GF-D8 (cell line): ENCODE measurements at places on chromosomes 5 and 9.

DNA sequence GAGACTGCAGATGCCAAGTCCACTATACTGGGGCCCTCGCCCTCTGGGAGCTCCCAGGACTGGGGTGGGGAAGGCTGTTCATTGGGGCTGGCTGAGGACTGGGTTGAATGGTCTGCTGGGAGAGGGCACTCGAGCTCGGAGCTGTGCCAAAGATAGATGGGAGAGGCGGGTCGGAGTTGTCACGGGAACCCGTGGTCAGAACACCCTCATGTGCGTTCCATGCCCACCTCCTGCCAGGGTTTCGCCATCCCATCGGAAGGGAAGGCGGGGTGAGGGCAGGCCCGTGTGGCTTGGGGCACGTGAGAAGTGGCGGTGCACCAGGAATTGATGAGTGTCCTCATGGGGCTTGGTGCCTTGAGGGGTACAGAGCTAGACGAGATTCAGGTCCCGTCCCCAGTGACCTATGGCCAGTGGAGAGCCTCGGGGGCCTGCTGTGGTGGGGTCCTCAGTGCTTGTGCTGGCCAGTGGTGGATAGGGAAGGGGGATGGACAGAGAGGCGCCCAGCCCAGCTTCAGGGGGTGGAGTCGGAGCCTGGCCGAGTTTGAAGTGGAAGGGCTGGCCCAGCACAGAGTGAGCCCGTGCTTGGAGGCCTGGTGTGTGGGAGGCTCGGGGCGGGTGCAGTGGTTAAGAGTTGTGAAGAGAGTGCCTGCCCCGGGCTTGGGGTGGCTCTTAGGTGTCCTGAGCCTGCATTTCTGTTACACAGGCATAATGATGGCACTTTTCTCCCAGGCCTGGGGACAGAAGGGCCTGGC, 4.3 kb downstream of the CACFD1 start:
- DNase-seq: no peak

DNA sequence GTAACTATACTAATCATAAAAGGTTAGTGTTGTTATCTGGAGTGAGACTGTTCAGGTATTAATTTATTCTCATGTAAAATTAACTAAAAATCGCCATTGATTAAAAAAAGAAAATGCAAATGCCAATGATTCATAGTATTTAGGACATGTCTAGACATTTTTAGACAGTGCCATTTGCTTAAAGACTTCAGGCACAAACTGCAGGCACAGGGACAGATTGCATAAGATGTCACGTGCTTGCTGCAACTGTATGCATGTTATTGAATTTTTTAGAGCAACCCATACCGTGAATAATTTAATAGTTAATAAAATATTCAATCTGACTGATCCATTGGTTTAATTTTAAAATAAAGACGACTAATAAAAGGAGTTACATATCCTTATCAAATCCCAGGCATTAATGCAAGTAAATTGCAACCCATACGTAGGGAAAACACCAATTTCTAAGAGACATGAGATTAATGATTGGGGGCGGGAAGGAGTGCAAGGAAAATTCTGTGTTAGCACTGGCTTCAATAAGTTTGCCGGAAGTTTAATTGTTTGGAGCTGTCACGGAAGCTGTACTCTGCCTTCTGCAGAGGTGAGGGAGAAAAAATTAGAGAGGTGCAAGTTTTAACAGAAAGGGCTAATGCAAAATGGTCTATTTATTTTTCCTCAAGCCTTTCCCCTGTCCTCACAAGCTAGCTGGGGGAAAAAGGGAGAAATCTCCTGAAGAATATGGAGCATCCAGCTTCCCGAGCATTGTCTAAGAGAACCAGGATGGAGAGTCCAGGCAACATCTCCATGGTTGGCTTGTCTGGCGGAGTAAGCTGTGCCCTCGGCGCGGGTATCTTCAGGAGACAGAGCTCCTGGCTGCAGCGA, 2.9 kb downstream of the EDIL3 start:
- DNase-seq: no peak

DNA sequence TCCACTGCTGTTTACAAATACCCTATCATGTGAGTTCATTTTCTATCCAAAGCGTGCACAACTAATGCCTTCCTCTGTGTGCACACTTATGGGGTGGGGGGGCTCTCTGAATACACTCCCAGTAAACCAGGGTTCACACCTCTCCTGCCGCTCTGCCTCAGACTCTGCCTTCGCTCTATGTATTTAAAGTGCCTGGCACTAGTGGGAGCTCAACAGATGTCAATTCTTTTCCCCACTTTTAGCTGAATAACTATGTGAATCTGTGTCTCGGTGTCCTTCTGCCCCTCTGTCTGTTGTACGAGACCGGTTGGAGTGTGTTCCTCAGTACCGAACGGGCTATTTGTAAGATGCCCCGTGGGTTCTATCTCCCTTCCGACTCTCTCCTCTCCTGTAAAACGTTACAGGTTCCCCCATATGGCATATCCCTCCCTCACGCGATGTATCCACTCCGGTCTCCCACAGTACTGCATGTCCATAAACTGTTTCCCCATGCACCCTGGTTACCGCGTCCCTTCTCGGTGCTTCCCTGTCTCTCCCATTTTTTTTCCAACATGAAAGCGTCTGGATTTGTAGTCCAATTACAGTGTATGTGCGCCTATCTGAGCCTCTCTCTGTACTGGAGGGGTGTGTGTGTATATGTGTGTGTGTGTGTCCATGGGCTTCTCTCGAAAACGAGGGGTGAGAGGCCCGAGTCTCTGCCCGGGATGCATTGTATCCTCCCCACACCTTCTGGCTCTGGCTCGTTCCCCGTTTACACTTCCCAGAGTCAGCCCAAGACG, 1.6 kb downstream of the ELL2 start:
- DNase-seq: no peak

DNA sequence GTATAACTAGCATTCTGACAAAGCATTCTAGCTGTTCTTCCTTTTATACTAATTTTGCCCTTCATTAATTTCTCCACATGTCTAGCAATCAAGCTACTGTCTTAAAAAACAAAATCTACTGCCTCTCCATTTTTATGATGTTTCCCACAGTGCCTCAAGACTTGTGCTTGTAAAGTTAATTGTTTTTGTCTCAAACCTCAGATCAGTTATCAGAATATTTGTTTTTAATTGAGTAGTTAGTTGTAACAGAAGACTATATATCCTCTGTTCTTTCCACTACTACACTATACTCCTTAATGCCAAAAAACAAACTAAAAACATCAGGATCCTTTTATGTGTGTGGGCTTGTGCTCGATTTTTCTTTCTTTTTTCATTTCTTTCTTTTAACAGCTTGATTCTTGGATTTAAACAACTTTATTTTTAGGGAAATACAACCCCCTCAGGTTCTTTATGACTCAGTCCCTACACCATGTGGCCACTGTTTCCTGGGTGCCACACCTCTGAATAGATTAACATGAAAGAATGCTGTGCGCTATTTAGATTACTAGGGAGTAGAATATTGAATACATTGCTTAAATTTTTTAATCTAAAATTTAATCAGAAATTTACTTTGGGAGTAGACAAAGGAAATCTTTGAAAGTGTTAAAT, 1.2 kb downstream of the ASPN start:
- DNase-seq: no peak

- no peak for DNase-seq
Observed at GRCh38 chr9:83005361-83005760, 57.6 kb downstream of the RASEF start.

GRCh38 chr9:120876842-120877240, at the start of gene PHF19:
PHF19 (minus strand) TSS chr9:120877188; CDS start chr9:120874741, 2,447 bp downstream.
- DNase-seq: no peak

DNA sequence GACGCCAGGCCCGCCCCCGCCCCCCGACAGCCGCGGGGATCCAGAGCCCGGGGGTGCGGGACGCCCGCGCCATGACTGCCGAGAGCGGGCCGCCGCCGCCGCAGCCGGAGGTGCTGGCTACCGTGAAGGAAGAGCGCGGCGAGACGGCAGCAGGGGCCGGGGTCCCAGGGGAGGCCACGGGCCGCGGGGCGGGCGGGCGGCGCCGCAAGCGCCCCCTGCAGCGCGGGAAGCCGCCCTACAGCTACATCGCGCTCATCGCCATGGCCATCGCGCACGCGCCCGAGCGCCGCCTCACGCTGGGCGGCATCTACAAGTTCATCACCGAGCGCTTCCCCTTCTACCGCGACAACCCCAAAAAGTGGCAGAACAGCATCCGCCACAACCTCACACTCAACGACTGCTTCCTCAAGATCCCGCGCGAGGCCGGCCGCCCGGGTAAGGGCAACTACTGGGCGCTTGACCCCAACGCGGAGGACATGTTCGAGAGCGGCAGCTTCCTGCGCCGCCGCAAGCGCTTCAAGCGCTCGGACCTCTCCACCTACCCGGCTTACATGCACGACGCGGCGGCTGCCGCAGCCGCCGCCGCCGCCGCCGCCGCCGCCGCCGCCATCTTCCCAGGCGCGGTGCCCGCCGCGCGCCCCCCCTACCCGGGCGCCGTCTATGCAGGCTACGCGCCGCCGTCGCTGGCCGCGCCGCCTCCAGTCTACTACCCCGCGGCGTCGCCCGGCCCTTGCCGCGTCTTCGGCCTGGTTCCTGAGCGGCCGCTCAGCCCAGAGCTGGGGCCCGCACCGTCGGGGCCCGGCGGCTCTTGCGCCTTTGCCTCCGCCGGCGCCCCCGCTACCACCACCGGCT, 1.0 kb downstream of the FOXE1 start:
- no peak for DNase-seq

- no peak for DNase-seq
Observed at GRCh38 chr9:125497906-125498305, 209.1 kb downstream of the MAPKAP1 start.

GRCh38 chr9:20744036-20744630, 60.1 kb downstream of the FOCAD start:
- DNase-seq: no peak

GRCh38 chr5:150918613-150919012, 13.8 kb upstream of the ZNF300 start:
- no peak for DNase-seq

DNA sequence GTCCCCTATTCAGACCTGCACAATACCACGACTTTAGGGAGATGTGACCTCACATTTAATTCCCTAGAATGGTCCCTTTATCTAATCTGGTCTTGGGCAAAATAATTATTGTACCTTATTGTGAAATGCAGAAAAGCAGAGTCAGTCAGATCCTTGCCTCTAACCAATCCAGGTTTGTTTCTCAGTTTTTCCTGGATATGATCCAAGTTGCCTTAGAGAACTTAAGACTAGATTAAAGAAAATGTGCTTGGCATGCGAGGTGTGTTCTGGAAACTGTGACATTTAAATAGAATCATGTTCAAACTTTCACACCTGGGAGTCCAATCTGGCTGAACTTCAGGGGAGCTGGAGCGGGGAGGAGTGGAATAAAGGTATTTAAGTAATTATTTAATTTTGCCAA, 696.2 kb downstream of the DNAH5 start:
- no peak for DNase-seq

GRCh38 chr5:10059556-10059955, 190.1 kb downstream of the ATPSCKMT start:
- no peak for DNase-seq

DNA sequence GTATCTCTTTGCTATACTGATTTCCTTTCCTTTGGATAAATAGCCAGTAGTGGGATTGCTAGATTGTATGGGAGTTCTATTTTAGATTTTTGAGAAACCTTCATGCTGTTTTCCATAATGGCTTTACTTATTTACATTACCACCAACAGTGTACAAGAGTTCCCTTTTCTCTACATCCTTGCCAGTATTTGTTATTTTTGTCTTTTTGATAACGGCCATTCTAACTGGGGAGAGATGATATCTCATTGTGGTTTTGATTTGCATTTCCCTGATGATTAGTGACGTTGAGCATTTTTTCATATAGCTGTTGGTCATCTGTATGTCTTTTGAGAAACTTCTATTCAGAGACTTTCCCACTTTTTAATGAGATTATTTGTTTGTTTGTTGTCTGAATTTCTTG, 25.8 kb downstream of the NADK2 start:
- no peak for DNase-seq

GRCh38 chr5:115309751-115310370, 13.4 kb upstream of the CCDC112 start:
- no peak for DNase-seq

DNA sequence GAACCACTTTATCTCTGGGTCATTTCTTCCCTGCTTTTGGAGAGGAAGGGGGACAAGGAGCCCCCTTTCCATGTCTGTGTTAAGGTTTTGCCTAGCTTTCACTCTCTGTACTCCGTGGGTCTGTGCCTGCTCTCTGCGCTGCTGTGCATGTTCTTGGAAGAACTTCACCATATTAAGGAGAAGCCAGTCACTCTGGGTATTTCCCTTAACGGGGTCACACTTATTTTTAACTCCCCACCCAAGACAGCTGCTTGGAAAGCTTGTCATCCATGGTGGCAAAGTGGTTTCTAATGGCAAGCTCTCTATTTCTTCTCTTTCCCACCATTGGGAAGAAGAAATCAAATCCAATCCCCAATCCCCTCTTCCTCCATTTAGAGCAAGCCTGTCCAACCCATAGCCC, 44.8 kb upstream of the HMHB1 start:
- no peak for DNase-seq

DNA sequence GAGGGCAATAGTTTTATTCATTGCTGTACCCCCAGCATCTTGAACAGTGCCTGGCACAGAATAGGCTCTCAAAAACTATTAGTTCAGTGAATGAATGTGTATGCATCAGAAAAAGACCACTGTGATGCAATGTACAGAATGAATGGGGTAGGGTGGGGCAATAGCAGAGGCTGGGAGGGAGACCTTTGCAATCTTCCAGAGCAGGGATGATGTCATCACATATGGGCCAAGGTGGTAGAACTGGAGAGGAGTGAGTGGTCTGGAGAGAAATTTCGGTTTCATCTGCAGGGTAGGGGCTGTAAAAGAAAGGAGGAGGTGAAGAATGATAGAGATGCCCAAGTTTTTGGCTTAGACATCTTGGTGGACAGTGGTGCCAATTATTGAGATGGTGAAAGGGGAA, 23.4 kb upstream of the ARAP3 start:
- DNase-seq: no peak

DNA sequence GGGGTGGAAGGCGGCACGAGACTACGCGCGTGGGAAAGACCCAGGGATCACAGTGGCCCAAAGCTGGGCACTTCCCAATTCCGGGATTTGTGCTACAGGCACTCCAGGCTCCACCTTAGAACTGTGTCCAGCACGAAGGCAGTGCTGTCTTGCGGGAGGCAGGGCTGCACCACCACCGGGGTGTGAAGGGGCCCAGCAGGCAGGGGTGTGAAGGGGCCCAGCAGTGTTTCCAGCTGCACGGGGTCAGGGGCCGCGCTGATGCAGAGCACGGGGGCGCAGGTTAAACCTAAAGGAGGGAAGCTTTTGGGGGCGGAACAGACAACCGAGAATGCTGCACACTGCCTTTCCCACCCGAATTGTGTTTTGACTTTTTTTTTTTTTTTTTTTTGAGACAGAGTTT, 1.1 kb upstream of the PDCD6 start:
- DNase-seq: no peak
